NK-92 treated with Interleukin-12 subunit alpha and Interleukin-12 subunit beta, amount 100 ng/mL, for 24 hours (cell line): ENCODE measurements at places on chromosomes 1 and 21.
A peak's percentile ranks its signal among the peaks of the same experiment; 100 is the strongest.

DNA sequence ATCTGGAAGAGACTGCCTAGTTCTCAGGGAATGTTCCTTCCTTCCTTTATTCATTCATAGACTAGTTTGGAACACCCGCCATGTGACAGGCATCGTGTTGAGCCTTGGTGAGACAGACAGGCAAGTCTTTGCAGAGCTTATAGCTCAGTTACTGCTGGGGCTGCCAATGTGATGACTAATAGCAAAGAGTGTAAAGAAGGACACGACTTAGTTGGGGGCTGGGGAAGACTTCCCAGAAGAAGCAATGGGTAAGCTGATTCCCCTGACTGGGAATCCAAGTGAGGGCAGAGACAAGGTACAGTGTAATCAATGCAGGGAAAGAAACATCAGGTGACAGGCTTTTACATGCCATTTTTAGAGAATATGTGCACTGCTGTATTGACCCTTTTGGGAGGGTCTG, 51.2 kb downstream of the TENT5C start:
- DNase-seq, result peak; percentile 35

DNA sequence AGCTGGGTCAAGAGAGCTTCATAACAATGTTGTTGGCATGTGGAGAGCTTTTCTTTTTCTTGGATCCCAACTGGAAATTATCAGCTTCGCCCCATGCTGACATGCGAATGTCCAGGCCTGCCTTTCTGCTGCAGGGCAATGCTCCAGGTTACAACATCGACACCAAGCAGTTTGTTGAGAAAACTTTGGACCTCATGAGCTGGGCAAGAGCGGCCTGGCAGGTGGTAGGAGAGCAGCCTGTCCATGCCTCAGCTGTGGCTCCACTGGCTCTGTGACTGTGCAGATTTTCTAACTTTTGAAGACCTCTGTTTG, 41.4 kb downstream of the MTARC1 start:
- no peak for DNase-seq

GRCh38 chr1:207886227-207886626, 24.7 kb downstream of the CD34 start:
- DNase-seq, result no peak

DNA sequence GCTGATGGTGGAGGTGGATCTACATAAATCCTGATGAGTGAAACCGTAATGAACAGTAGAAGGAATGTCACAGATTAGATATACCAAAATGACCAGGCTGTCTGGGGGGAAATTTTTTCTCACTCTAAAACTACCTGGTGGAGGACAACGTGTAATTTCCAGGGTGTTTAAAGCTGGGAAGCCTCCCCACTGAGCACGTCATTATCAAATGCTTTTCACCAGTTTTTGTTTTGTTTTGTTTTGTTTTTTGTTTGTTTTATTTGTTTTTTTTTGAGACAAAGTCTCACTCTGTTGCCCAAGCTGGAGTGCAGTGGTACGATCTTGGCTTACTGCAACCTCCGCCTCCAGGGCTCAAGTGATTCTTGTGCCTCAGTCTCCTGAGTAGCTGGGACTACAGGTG, 11.6 kb downstream of the AGPAT3 start:
- DNase-seq, result no peak

DNA sequence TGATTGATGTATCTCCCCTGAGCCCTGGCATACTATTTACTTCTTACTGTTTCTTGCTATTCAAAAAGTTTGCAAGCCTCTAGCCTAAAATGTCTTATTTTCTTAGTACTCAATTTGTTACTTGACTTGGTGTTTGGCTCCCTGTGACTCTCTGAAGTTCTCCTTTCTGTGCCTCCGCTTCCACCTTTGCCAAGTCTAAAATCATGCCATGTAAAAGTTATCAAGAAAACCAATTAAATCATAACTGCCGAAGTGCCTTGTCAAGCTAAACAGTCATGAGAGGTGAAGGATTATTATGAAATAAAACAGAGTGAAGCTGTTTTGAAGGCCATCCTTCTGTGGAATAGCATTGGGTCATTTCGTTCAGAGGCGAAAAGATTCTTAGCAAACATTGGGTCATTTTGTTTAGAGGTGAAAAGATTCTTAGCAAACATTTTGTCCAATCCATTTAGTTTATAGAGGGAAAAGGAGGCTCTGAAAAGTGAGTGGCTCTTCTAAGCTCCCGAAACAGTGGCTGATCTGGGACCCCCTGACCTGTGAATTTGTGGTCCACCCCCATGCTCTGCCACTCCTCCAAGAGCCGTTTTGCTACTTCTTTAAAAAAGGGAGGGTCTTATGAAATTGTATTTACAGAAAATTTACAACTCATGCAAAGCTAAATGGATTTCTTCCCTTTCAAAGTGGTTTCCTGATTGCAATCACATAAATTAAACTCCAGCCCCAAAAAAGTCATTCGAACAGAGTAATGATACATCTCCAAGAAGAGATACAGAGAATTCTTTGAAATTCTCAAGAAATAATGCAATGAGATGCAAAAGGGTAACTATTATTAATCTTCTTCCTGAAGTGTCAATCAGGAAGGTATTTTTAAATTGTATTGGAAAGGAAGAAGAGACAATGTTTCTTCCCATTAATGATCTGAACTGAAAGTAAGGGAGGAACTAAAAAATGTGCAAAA, 141.4 kb downstream of the RUNX1 start:
- no peak for DNase-seq

DNA sequence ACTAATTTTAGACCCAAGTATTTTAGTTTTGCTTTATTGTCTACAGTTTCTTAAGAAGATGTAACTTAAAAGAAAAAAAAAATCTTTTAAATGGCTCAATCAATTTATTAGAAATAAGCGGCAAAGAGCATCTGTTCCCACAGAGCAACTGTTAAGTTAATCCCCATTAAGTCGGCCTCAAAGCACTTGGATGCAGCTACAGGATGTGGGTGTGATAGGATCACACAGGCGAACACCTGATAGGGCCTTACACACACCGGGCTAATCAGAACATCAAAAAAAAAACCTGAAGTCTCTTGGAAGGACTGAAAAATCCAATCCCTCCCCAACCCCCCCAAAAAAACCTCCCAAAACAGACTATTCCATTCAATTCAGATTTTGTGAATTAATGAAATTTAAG, 23.0 kb downstream of the APP start:
- DNase-seq, result no peak

GRCh38 chr1:70667494-70668170, 256.6 kb downstream of the CTH start:
- no peak for DNase-seq

DNA sequence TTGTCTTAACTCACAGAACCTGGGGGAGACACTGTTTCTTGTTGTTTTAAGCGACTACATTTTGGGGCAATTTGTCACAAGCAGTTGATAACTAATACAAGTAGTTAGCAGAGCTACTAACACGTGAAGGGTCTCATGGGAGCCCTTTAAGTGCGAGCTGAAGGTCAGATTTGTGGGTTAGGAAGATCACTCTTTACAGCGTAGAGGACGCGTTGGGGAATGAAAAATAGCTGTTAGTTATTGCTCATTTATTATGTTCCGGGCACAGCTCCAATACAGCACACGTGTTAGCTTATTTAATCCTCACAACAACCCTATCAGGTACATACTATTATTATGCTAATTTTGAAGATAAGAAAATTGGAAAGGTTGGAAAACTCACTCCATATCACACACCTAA, 95.9 kb downstream of the ACTL8 start:
- DNase-seq, result no peak

GRCh38 chr1:76229279-76230005, 154.9 kb downstream of the ST6GALNAC3 start:
- DNase-seq, result no peak

DNA sequence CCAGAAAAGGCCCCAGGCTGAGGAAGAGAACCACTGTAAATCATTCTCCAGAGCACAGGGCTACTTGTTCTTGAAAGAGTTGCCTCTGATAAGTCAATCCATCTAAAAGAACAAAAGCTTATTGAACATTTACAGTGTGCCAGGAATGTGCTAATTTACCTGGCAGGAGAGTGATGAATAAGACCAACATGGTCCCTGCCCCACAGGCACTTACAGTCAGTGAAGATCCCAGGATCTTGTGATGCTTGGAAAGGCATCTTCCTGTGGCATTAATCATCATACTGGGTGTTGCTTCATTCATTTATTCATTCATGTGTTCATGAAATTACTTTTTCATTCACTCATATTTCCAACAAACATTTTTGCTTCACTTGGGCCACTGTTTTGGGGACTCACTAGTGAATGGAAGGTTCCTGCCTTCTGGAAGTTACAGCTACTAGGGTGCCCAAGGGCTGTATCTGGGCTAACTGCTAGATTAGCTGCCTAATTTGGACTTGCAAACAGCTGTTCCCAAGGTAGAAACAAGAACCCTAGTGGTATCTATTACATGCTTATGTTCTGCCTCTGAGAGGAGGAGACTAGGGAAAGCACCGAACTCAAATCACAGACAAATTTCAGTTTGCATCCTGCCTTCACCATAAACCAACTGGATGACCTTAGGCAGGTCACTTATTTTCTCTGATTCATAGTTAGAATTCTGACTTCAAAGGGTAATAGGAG, 133.5 kb downstream of the CLIC6 start:
- DNase-seq, result no peak
